ENCODE measurements at places on chromosomes 1 and 21.

- no peak for DNase-seq
Measured at GRCh38 chr1:229819091-229819490, 193.0 kb downstream of the URB2 start.

GRCh38 chr1:94231746-94232145 lies 5.6 kb downstream of the ARHGAP29 start:
- no peak for DNase-seq

- DNase-seq, result no peak
Measured at GRCh38 chr1:24555591-24556413, at the start of gene NCMAP. Gene NCMAP, plus strand, starts transcription at chr1:24556087. Its CDS starts 39,344 bp downstream, at chr1:24595431.

- DNase-seq, result peak; percentile 60
Measured at GRCh38 chr1:209398313-209398991, 185.1 kb upstream of the CAMK1G start.

DNA sequence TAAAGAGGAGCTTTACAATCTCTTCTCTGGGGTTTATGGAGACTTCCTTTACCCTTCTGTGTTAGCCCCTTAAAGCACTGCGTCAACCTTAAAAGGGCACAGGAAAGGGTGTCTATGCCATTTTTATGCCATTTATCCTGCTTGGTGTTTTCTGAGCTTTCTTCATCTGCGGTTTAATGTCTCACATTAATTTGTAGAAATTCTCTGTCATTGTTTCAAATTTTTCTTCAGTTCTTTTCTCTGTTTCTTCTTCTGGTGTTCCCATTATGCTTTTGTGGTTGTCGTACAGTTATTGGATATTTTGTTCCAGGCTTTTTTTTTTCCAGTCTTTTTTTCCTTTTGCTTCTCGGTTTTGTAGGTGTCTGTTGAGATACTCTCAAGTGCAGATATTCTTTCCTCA lies 107.9 kb downstream of the OSBPL9 start:
- DNase-seq, result no peak

GRCh38 chr1:152348447-152348846 lies 11.4 kb downstream of the FLG2 start:
- DNase-seq, result no peak

- DNase-seq, result no peak
Measured at GRCh38 chr1:214623430-214623829, 20.4 kb downstream of the CENPF start.

DNA sequence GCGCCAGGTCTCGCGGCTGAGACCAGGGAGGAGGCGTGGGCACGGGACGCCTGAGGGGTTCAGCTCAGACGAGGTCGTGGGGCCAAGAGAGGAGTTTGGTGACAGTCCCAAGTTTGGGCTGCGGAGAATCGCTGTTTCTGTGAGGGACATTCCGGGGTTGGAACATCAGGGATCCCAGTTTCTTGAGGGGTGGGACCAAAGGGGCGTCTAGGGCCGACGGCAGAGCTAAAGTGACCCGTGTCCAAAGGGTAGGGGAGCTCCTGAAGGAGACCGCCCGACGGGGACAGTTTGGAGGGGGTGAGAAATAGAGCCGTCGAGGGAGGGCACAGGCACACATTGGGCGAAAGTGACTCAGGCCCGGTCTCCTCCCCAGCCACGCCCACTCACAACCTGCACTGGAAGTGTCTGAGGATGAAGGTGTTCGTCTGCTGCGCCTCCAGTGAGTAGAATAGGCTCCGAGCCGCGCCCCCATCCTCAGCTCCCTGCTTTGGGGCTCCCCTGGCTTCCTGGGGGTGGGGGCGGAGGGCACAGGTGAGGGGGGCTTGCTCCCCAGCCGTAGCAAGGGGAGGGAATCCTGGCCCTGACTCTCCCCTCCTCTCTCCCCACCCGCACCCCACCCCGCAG lies 7.0 kb downstream of the EFNA3 start:
- no peak for DNase-seq

GRCh38 chr1:11130406-11130805 lies 30.7 kb upstream of the EXOSC10 start:
- no peak for DNase-seq

DNA sequence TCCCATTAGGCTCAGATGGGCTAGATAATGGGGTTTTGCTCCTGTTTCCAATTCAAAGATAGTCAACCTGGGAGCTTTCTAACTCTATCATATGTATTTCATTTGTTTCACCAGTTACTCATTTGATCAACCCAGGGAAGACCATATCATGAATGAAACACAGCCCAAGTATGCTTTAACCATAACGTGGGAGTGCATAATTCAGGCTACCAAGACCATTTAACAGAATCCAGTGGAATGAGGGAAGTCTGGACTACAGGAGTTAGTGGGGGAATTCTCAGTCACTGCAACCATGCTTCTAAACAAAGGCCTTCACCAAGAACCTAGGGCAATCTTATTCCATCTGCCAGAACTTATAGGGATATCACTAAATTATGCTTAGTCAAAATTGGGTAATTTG lies 15.0 kb upstream of the SLC16A1 start:
- DNase-seq, result no peak

GRCh38 chr1:220901881-220902280 lies 22.6 kb downstream of the HLX start:
- DNase-seq, result no peak

Data from SJSA1 (cell line).